ENCODE measurements at places on chromosomes 5 and 9. TPM values are rescaled to one million over a fixed set of nuclear protein-coding genes. Genes with fewer than 3 reads are reported as not detected.

PCDHGC4 gene
- 4.2 TPM for total RNA-seq

ELOVL7 gene
- total RNA-seq, result not detected

MEIKIN gene
- not detected for total RNA-seq

QRFP gene
- total RNA-seq, result not detected

BNIP1 gene
- 12.5 TPM for total RNA-seq

SLC36A3 gene
- not detected for total RNA-seq

GABRA6 gene
- not detected for total RNA-seq

FRMD3 gene
- 2.6 TPM for total RNA-seq

SPEF2 gene
- 2.0 TPM for total RNA-seq
